ENCODE measurements at places on chromosomes 7 and 10. TPM values are rescaled to one million over a fixed set of nuclear protein-coding genes. Genes with fewer than 3 reads are reported as not detected.

DNA sequence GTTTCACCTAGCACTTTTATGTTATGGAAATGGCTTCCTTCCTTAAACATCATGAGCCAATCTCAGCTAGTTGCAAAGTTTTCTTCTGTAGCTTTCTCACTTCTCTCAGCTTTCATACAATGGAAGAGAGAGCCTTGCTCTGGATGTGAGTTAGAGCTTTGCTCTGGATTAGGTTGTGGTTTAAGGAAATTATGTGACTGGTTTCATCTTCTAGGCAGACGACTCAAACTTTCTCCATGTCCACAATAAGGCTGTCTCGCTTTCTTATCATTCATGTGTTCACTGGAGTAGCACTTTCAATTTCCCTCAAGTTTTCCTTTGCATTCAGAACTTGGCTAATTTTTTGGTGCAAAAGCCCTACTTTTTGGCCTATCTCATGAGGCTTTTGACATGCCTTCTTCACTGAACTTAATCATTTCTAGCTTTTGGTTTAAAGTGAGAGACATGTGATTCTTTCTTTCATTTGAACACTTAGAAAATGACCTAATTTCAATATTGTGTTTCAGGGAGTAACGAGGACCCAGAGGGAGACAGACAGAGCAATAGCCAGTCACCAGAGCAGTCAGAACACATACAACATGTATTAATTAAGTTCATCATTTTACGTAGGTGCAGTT is 49.8 kb downstream of the CNOT4 start:
- DNase-seq: no peak

DNA sequence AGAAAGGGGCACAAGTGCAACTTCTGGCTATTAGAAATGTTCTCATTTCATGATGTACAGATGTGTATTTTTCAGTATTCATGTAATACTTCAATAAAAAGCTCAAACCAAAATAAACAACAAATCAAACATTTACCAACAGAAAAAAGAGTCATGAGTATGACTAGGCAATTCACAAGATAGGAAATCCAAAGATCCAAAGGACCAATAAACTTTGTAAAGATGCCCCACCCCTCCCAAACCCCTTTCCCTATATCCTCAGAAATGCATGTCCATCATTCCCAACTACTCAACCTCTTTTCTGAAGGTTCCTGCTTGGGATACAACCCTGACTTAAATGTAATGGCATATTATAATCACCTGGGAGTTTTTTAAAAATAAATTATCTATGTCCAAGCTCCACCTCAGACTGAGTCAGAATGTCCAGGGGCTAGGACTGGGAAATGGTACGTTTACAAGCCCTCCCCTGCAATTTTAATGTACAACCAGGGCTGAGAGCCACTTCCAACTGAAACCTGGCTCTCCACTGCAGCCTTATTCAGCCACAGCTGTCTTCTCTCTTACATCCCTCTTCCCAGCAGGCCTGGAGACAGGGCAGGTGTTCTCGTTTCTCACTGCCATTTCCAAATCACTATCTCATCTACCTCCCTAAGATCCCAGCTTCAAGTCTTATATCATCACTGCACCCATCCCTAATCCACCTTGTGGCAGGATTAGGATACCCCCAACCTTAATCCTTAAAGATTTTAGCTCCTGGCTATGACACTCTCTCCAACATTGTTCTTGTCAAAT is 36.5 kb downstream of the COA1 start:
- no peak for DNase-seq

DNA sequence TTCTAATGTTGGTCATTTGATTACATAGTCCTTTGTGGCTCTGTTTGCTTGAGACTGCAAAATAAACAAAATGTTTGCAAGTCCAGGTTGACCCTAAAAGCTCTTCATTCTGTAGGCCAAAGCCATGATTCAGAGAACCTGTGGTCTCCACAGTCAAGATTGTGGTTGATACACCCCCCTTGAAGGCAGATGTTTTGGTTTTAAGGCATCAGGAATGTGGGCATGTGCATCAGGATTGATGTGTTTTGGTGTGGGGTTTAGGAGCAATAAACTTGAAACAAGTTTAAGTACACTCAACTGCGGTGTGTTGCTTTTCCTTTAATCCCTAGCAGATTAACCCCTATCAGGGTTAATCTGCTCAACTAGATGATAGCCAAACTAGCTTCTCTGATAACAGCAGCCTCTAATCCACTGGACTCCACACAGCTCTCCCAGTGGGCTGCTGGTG is 379.1 kb upstream of the GALNT17 start:
- DNase-seq: no peak

- DNase-seq: no peak
Observed at GRCh38 chr10:88411772-88412349, 171.3 kb downstream of the RNLS start.

DNA sequence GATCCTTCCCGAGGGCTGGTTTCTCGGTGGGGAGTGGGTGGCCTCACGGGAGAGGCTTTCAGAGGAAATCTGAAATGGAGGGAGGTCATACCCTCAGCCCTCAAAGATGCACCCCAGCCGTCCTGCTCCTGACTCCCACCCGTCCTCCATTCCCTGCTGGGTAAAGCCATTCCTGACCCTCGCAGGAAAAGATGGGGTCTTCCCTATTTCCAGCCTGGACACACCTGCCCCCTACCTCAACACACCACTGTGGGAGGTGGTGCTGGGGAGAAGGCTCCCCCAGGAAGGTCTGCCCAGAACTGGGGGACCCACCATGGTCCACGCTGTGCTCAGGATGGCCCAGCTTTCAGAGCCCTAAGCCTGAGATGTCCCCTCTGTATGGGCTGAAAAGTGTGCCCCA is 86.9 kb downstream of the CHST15 start:
- DNase-seq: no peak

- DNase-seq: no peak
Observed at GRCh38 chr7:26603631-26604030, 260.8 kb downstream of the SKAP2 start.

NPSR1 gene
- total RNA-seq: not detected

DNA sequence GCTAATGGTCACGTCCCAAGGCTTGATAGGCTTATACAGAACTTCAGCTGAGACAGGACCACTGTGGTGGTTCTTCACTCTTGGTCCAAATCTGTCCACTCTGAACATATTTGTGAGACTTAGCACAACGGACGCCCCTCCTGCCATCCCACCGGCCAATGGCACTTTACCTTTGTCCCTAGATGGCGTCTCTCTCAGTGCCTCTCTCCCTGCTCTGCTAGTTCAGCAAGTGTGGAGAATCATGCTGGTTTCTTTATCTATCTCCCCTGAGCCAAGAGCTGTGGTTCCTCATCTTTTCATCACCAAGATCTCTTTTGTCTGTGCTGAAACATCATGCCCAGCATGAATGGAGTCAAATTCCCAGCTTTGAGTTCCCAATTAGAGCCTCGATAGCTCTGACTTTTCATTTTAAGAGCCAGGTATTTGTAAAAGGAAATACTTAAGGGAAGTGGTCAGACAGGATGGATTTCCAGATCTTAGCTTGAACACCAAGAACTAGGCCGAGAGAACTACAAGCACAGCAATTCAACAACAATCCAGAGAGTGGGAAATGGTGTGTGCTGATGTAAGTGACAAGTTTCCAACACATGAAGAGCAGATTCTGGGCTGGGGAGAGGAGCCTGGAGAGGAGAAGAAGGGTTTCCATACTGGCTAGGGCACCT is 69.5 kb downstream of the ZNF800 start:
- DNase-seq: no peak

DNA sequence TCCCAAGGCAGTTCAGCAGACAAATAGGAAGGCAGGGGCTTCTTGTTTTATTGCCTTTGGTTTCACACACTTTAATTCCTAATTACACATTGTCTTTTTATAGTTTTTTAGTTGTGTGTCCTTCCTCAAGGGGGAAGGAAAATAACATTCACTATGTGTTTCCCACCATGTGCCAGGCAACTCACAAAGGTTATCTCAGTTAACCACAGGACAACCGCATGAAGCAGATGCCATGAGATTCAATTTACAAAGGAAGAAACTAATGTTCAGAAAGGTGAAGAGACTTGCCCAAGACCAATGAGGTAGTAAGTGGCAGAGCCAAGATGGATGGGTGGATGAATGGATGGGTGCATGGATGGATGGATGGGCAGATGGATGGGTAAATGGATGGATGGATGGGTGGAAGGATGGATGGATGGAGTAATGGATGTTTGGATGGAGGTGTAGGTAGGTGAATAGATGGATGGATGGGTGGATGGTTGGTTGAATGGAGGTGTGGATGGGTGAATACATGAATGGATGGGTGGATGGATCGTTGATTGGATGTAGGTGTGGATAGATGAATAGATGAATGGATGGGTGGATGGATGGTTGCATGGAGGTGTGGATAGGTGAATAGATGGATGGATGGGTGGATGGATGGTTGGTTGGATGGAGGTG is 77.9 kb downstream of the ARHGAP22 start:
- no peak for DNase-seq

ABCB1 gene
- total RNA-seq: 6.3 TPM

- DNase-seq: peak; percentile 96
Observed at GRCh38 chr7:149873074-149873969, at the start of gene ATP6V0E2. TSS of gene ATP6V0E2 (plus strand) at chr7:149873969. CDS start at chr7:149874066, 97 bp downstream.

DNA sequence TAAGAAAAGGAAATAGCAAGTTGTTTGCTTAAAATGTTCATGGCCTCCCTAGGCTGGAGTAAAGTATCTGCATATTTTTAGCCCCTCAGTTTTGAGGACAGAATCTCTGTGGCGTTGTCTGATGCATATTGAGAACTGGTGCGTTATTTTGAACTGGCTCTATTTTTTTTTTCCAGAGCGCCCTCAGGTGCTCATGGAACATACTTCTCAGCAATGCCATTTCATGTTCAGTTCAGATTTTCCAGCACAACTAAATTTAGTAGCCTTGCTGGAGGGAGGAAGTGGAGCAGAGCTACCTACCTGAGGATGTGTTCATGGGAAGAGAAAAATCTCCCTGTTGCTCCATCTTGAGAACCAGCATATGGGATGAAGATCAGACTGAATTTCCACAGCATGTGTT is 870.5 kb downstream of the LRMDA start:
- no peak for DNase-seq

RARRES2 gene
- 6.0 TPM for total RNA-seq

- DNase-seq: no peak
Observed at GRCh38 chr10:126243971-126244370, 144.3 kb downstream of the ADAM12 start.

GPR146 gene
- total RNA-seq: 27.9 TPM

- DNase-seq: no peak
Observed at GRCh38 chr7:112370436-112370835, 79.8 kb upstream of the IFRD1 start.

MGMT gene
- 25.3 TPM for total RNA-seq

PLXNA4 gene
- 12.5 TPM for total RNA-seq

- DNase-seq: peak; percentile 73
Observed at GRCh38 chr10:944034-944831, 12.7 kb upstream of the LARP4B start.

ZNF425 gene
- 0.91 TPM for total RNA-seq

DNA sequence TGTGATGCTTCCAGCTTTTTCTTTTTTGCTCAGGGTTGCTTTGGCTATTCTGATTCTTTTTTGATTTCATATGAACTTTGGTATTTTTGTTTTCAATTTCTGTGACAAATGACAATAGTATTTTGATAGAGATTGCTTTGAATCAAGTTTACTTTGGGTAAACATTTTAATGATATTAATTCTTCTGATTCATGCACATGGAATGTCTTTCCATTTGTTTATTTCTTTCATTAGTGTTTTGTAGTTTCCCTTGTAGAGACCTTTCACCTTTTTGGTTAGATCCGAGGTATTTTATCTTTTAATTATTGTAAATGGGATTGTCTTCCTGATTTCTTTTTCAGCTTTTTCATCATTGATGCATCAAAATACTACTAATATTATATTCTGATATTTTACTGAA is 93.2 kb downstream of the LANCL2 start:
- DNase-seq: no peak

DNA sequence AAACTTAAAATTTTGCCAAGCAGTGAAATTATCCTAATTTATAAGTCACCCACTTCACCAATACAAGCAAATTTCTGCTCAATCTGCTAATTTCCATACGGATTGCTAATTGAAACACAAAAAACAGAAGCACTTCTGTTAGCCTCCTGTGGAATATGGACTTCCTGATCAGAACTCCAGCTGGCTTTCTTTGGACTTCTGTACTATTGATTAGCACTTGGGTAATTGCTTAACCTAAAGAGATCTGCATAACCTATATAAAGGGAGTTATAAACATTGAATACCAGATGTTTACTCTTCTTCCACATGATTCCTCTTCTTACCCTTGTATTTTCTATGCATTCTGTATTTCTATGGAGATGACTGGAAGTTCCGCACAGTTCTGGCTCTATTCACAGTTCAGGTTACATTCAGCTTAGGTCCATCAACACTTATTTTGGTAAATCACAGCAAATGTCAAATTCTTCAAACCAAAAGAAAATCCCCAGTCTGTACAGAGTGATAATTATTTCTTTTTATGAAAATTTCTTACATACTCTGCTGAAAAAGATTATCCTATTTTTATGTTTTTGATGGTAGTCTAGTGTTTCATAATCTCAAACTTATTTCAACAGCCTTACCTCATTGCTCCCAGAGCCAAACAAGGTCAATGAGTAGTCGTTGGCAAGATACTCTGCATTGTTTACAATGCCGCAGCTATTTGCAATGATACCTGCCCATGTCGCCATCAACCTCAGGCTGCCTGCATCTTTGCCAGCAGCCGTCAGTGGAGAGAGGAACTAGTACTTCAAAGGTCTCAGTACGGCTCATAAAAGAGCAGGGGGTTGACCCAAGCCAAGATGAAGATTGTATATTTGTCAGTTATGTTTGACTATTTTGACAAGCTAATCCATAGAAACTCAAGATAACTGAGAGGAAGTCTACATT is 225.6 kb downstream of the AHR start:
- DNase-seq: no peak

DNA sequence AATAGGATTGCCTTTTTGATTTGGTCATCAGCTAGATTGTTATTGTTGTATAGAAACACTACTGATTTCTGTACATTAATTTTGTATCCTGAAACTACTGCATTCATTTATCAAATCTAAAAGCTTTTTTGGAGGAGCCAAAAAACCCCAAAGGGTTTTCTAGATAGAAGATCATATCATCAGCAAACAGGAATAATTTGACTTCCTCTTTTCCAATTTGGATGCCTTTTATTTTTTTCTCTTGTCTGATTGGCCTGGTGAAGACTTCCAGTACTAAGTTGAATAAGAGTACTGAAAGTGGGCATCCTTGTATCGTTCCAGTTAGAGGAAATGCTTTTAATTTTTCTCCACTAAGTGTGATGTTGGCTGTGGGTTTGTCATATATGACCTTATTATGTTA is 10.6 kb upstream of the ENTPD7 start:
- no peak for DNase-seq

ACSL5 gene
- total RNA-seq: 4.6 TPM

DNA sequence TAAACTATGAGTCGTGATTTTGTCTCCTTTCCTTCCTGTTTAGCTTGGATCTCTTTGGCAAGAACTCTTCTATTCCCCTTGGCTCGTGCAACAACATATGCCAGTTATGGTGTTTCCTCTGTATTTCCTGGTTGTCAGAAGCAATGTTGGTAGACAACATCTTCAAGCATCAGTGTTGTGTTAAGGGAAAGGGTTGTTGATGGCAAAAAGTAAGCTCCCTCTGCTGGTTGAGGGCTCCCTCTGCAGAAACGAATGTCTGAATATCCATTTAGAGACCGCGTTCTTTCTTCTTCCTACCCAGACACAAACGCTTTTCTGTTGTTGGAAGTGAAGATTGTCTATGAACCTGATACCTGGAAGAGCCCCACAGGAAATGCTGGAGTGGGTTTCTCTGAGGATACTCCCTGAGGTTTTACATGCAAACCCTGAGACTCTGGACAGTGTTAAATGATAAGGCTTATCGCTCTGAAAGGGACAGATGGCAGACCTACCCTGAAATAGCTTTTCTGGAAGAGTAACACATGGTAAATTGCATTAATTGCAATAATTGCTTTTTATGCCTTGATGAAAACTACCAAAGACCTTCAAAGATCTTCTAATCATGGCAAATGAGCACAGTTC is 23.5 kb upstream of the C1QL3 start:
- DNase-seq: no peak
